ENCODE measurements at places on chromosomes 4 and X. TPM values are rescaled to one million over a fixed set of nuclear protein-coding genes. Genes with fewer than 3 reads are reported as not detected.
A peak's percentile ranks its signal among the peaks of the same experiment; 100 is the strongest.

GRCh38 chr4:175307326-175307725 is 389.2 kb downstream of the ADAM29 start:
- no peak for DNase-seq

GRCh38 chrX:40108959-40109287 is 11.2 kb upstream of the BCOR start:
- peak; percentile 82 for DNase-seq

DNA sequence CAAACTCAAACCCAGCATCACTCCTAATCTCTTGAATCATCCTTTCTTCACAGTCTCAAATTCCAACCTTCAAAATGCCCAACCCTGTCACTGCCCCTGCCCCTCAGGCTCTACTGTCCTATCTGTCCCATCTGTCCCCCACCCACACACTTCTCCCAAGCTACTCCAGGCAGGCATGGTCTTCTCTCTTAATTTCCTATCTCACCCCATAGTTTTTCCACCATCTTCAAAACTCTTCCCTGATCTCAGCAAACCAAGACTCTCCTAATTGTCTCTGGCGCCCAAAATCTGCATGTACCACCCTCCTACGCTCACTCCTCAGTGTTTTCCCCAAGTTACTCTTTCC is 644 bp downstream of the LAMP2 start:
- DNase-seq: no peak

- DNase-seq: no peak
These were observed 10.9 kb downstream of the ADH6 start for GRCh38 chr4:99207911-99208718.

DNA sequence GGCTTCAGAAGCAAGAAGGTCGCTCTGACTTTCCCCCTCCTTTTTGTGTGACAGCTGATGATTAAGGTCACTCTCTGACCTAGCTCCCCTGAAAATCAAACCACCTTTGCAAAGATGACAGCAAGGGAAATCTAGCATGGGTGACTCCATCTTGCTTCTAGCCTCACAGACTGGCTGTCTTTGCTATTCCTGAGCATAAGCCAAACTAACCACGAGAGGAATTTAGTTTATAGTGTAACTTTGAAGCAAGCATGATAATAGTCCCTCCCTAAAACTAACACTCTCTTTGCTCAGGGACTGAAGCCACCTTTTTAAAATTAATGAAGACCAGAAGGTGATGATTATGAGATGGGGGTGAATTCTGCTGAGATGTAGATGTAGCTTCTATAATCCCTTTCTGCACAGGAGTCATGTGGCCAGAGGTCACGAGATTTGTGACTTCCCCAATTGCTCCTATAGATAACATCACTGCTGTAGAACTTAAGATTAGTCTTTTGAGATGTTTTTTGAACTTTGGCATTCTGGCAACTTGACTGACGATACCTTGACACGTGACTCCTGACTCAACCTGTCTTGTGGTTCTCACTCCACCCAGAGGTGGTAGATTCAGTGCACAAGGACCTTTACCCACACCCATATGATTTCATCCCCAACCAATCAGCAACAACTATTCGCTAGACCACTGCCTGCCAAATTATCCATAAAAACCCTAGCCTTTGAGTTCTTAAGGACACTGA is 14.9 kb upstream of the PDE5A start:
- no peak for DNase-seq

DNA sequence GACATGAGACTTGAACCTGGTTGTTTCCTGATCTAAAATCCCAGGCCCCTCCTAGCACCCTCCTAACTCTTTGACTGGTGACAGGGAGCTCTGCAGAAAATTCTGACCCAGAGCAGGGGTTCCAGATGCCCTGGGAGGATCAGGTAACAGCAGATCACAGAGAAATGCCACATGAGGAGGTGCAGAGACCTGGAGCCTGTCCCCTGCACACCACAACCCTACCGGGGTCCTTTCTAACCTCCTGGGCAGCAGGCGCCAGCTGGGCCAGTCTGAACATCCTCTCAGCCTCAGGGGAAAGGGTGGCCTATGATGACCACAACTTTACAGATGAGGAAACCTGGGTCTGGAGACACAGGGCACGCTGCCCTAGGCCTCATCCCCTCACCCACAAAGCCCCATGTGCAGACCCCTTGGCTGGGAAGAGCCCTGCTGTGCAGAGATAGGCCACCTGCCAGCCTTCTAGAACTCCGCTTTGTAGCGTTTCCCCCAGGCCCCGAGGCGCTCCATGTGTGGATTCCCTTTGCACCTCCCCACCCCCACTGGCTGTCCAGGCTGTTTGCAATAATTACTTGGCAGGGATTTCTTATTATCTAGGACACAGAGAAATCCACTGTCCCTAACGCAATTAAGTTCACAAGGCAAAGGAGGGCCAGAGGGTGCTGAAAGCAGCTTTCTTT is 36.5 kb downstream of the WDR1 start:
- no peak for DNase-seq

DNA sequence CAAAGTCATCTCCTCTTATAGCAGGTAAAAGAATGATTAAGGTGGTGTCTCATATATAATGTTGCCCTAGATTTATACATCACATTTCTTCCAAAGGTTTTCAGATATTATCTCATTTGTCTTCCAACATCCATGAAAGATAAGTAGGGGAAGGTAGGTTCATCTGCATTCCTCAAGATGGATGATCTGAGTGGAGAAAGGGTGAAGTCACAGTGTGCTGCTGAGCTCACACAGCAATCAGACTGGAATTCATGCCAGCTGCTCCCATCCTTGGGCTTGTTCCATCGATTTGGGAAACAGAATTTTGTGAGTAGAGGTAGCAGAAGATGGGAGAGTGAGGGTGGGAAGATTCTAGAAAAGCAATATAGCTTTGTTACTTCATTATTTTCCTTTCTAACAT is 482.4 kb downstream of the INPP4B start:
- no peak for DNase-seq

DNA sequence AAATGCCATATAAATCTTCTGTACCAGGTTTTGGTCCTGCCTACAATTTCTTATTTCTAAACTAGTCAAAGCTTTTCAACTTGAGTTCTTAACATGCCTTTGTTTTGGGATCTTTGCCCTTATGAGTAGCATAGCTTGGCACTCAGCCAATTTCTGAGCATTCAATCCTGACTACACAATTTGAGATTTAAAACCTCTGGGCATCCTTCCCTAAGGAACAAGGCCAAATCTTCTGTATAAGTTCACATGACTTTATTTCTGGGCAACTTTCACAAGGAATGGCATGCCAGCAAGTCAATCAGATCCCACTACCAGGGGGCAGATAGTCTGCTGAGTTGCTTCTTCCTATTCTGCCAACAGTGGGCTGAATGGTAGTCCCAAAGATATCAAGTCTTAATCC is 254.2 kb downstream of the ADAMTS3 start:
- peak; percentile 29 for DNase-seq

- no peak for DNase-seq
These were observed 1668.1 kb upstream of the AGA start for GRCh38 chr4:179110356-179110755.

GRCh38 chr4:26052663-26053541 is 138.9 kb downstream of the SMIM20 start:
- no peak for DNase-seq

DNA sequence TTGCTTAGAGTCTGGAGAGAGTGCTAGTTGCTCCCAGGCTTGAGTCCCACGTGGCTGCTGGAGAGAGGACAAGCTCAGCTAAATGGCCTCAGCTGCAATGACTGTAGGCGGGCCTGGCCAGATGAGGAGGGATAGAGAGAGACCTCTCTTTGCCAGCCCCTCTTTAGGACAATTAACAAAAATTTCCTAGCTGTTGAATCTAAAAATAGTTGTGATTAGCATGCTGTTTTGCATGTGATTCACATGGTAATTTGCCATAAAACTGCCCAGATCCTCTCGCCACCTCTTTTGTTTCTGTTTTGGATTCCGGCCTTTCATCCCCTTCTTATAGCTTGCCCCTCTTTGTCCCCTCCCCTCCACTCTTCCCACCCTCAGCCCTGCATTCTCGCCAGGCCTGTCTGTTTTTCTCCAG is 28.9 kb upstream of the PRPS1 start:
- DNase-seq: no peak

GRCh38 chr4:127548990-127549925 is 83.5 kb upstream of the INTU start:
- no peak for DNase-seq

DNA sequence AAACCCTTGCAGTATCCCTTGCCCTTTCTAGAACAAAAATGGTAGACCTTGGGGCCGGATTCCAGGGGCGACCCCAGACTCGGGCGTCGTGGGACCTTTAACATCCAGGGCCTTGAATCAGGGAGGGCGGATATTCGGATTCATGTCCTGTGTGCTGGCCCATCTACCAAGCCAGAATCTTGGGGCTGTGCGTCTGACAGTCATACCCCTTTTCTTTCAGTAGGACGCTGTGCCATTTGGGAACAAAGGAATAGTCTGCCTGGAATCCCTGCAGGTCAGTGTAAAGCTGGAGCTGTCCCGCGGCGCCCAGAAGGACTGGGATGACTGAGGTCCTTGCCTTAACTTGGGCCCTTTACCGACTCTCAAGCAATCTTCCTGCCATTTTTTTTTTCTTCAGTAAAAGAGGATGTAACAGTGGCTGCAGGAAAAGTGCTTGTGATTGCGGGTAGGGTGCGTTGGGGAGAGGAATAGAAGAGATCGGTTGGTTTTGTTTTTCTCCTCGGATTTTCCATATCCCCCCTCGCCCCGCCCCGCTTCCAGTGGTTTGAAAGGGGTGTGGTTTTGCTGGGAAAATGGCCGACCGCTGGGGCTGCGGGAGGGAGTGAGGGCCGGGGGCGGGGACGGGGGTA is 518 bp downstream of the ARMCX1 start:
- peak; percentile 43 for DNase-seq

GRCh38 chr4:151689211-151689991 is 71.4 kb downstream of the GATB start:
- no peak for DNase-seq

GRCh38 chr4:145886871-145887240 is 51.8 kb downstream of the ZNF827 start:
- no peak for DNase-seq

GRCh38 chr4:174521800-174522182 is 497 bp downstream of the HPGD start:
- no peak for DNase-seq

DNA sequence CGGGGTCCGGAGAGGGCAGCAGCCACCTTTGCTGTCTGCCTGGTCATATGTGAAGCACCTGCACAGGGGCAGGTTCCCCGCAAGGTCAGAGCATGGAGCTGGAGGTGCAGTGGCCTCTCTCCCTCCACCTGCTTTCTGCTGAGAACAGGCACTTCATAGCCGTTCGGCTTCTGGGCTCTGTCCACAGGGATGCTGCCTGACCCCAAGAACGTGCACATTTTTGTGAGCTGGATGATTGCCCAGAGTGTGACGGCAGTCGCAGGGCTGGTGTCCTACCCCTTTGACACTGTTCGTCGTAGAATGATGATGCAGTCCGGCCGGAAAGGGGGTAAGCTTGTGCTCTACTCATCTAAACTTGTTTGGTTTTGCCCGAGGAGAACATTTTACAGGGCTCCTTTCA is 2.5 kb downstream of the SLC25A4 start:
- peak; percentile 23 for DNase-seq

DNA sequence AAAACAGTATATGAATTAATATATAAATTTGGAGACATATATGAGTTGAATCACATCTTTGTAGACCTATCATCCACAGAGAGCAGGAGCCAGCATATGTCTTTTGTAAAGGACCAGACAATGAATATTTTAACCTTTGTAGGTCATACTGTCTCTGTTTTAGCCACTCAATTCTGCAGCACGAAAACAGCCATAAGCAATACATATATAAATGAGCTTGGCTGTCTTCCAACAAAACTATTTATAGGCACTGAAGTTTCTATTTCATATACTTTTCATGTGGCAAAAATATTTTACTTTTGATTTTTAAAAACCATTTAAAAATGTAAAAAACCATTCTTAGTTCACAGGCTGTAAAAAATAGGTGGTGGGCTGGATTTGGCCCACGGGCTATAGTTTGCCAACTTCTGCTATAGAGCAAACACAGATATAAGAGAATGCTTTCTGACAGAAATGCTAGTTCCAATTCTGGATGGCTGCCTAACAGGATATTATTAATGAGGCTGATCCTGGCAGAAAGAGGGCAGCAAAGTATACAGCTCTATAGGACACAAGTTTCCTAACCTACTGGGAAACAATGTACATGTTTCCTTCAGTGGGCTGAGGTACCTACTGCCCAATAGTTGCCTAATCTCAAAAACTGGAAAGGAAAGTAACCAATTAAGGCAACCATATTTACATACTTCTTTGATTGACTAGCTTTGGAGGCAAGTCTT is 58.1 kb upstream of the UCP1 start:
- DNase-seq: peak; percentile 35

GRCh38 chr4:98682719-98683118 is 24.3 kb upstream of the TSPAN5 start:
- peak; percentile 31 for DNase-seq

GRCh38 chr4:145420595-145421214 is 60.9 kb upstream of the SMAD1 start:
- no peak for DNase-seq

GRCh38 chrX:44651358-44651757 is 108.7 kb upstream of the FUNDC1 start:
- DNase-seq: no peak

DNA sequence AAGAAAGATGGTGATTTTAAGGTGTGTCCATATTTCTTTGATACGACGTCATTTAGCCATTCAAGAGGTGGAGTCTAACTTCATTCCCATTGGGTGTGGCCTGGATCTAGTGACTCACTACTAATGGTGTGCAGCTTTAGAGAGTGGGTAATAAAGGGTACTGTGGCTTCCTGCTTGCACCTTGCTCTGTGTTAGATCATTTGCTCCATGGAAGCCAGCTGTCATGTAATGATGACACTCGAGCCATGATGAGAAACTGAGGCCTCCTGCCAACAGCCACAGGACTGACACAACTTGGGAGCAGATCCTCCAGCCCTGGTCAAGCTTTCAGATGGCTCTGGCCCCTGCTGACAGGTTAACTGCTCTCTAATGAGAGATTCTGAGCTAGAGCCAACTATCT is 82.0 kb downstream of the UNC5C start:
- no peak for DNase-seq

- no peak for DNase-seq
These were observed 110.3 kb upstream of the PDHA2 start for GRCh38 chr4:95729596-95729995.

DNA sequence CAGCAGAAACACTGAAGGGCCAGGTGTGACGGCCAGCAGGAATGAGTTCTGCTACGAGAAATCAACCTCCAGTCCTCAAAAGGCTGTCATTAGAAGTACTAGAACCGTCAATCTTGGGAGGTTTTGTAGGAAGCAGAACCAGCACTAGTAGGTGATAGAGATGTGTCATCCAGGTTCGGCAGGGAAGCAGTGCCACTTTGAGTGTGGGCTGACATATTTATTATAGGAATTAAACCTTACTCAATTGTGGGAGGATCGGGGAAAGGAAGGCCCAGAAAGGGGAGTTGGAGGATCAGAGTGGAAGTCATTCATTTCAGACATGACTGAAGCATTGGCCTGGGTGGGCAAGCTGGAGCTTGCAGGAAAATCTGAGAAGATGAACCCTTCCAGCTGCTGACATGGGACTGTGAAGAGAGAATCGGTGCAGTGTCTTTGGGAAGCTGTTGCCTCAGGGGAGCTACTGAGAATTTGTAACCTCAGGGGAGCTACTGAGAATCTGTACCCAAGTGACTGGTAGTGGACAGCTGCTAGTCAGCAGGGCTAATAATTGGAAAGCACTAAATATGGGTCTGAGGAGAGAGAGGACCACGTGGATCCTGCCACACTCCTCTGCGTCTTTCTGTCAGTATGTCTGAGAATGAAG is 177.4 kb downstream of the SPRY1 start:
- DNase-seq: no peak

The GDPD2 gene
- not detected for total RNA-seq

The MAGEE2 gene
- not detected for total RNA-seq

The PPP1R2C gene
- not detected for total RNA-seq

The ERAS gene
- total RNA-seq: not detected

The TRIM75 gene
- not detected for total RNA-seq
